ENCODE measurements at places on chromosomes 12 and 14.
A peak's percentile ranks its signal among the peaks of the same experiment; 100 is the strongest.

DNA sequence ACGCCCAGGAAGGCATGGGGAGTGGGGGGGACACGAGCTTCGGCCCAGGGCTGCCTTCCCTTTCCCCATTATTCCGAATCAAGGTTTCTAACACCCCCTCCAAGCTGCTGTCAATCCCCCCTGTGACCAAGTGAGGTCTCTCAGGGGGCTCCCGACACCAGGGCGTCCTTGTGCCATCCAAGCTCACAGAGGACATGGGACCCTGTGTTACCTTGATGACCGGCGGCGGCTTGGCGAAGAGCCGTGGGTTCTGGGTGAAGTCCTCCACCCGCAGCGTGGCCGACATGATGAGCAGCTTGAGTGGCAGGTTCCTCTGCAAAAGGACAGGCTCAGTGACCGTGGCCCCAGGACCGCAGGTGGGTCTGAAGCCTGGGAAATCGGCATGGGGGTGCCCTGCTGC lies 20.3 kb downstream of the DHX37 start:
- no peak for DNase-seq

DNA sequence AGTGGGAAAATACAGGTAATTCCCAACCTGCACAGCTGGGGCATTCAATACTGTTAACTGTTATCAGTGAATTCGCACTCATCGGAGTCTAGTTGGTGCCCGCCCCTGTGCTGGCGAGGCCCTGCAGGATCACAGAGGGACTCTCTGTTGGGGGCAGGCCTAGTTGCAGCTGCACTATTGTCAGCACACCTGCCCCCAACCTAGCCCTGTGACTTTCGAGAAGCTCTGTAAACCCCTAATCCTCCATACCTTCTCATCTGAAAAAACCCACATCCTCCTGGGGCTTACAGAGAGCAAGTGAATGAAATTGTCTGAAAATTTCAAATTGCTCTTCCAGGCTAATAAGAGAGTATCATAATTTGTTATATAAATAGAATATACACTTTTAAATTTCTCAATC lies 132.2 kb upstream of the NUDT4 start:
- DNase-seq = peak; percentile 54

DNA sequence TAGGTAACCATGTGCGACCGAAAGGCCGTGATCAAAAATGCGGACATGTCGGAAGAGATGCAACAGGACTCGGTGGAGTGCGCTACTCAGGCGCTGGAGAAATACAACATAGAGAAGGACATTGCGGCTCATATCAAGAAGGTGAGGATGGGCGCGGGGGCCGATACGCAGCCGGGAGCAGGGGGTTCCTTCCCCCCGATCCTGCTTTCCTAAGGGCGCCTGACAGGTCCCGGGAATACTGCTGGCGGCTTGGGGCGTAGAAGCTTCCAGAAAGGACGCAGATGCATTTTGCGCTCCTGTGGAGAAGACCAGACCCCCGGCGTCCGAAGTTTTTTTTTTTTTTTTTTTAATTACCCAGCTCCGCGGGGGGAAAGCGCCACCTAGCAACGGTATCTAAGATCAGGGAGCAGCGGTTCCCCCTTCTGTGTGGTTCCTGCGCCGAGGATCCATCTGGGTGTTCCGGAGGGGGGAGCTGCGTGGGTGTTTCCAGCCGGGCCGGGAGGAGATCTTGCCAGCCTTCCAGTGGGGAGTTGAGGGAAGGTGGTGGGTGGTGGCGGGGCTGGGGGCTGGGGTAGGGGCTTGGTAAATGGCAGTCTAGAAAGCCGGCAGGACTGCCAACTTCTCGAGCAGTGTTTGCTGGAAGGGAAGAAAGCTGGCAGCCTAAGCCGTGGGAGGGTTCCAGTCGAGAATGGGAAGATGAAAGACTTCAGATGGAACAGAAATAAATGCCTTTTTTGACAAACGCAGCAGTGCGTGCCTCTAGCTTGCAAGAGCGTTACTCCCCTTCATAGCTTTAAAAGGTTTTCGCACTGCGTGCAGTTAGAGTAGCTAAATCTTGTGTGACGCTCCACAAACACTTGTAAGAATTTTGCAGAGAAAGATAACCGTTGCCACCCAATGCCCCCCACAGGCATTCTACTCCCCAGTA lies 764 bp downstream of the DYNLL1 start:
- peak; percentile 66 for DNase-seq

DNA sequence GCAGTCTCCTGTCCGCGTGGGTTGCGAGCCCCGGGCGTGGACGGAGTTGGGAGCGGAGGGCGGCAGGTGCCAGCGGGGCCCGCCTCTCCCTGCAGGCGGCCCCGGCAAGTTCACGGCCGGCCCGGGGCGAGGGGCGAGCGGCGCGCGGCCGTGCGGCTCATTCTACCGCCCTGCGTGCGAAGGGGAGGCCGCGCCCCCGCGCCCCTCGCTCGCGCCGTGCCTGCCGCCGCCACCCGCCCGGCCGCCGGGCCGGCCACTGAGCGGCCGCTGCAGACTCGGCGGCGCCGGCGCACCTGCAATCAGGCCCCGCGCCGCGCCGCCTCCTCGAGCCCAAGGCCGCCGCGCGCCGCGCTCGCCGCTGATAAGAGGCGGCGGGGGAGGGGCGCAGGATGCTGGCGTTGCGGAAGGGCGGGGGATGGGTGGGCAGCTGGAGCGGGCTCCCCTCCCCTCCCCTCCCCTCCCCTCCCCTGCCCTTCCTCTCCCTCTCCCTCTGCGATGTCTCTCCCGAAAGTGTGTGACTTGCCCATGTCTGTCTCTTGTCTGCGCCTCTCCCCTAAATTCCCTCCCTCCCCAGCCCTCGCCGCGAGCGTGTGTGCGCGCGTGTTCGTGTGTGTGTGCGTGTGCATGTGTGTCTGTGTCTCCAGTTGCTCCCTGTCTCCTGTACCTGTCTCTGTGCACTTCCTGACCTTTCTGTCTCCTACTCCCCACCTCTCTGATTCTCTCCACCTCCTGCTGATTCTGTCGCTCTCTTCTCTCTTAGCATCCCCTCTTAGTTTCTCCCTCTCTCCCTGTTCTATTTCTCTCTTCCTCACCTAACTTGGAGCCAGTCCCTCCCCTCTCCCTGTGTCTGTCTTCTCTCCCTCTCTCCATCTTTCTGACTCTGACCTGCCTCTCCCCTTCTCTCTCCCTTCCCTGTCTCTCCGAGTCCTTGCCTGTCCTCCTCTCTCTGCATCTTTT lies 768.1 kb upstream of the TBX3 start:
- no peak for DNase-seq

GRCh38 chr14:100719976-100720520 lies 6.6 kb upstream of the DLK1 start:
- DNase-seq = no peak

DNA sequence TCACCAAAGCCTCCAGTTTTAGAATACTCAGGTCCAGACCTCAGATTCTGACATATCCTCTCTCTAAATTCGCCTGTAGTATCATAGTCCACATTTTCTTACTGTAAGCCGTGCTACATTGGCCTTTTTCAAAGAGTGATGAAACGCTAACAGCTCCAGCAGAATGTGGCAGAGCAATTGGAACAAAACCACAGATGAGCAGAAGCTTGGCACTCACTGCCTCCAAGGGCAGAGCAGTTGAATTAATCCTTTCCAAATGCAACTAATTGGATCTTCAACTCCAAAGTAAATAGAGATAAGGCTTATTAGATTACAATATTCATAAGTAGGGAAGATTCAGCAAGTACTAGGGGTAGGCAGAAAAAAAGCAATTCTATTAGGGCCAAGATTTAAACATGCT lies 128.3 kb downstream of the SLC35F4 start:
- DNase-seq = no peak

- DNase-seq = no peak
Observed at GRCh38 chr14:92950193-92950540, 27.2 kb downstream of the CHGA start.

- no peak for DNase-seq
Observed at GRCh38 chr14:100058777-100059437, 6.3 kb upstream of the EVL start.

- DNase-seq = no peak
Observed at GRCh38 chr14:44640416-44640815, 133.3 kb upstream of the FSCB start.

DNA sequence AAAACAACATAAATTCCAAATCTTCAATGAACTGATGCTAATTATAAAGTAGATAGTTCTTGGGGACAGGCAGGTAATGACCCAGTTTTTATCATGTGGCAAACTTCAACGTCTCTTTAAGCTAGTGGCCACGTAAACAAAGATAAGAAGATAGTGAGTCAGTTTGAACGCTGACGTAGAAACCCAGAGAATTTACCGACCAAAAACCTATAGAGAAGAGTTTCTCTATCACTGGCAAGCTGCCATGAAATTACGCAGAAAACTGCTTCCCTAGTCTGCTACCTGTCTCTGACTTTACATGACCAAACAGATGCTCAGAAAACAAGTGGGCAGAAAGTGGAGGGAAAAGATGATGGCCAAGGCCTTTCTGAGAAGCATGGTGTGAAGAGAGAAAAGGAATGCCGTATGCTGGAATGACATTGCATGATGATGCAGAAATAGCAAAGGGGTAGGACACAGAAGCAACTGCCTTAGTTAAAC lies 136.3 kb downstream of the ITPR2 start:
- no peak for DNase-seq

DNA sequence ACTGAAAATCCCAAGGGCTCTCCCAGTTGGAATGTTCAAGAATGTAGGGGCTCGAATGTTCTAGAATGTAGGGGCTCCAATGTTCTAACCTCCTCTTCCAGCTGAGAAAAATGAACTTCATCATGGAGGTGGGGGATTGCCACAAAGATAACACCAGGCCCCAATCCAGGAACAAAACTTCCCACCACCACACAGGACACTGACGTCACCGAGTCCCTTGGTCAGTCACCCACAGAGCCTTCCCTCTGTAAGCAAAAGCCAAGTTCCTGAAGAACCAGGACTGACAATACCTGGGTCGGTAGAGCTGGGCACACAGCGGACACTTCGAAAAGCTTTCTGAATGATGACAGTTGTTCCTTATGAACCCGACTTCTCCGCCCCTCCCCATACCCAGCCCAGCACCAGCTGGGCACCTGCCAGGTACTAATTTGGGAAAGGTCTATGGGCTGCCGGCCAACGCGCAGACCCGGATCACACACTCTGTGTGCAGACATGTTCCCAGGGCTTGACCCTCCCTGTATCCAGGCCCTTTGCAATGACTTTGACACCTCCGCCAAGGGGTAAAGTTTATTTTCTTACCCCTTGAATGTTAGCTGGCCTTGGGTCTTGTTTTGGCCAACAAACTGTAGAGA lies 18.9 kb downstream of the ITPK1 start:
- no peak for DNase-seq

DNA sequence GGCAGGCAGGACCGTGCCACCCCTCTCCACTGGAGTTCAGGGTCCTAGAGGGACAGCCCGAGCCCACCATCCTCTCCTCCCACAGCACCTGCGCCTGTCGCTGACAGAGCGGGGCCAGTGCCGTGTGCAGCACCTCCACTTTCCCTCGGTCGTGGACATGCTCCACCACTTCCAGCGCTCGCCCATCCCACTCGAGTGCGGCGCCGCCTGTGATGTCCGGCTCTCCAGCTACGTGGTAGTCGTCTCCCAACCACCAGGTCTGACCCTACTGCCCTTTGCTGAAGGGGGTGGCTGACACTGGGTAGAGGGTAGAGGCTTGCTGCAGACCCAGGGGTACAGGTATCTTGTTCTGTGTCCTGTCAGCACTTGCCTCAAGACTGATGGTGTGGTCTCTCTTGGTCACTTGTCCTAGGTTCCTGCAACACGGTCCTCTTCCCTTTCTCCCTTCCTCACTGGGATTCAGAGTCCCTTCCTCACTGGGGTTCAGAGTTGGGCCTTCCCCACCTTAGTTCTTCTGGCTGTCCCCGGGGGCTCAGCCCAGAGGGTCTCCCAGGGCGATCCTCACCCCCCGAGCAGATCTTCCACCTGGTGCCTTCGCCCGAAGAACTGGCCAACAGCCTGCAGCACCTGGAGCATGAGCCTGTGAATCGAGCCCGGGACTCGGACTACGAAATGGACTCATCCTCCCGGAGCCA lies 42.0 kb downstream of the SH2B3 start:
- DNase-seq = no peak

DNA sequence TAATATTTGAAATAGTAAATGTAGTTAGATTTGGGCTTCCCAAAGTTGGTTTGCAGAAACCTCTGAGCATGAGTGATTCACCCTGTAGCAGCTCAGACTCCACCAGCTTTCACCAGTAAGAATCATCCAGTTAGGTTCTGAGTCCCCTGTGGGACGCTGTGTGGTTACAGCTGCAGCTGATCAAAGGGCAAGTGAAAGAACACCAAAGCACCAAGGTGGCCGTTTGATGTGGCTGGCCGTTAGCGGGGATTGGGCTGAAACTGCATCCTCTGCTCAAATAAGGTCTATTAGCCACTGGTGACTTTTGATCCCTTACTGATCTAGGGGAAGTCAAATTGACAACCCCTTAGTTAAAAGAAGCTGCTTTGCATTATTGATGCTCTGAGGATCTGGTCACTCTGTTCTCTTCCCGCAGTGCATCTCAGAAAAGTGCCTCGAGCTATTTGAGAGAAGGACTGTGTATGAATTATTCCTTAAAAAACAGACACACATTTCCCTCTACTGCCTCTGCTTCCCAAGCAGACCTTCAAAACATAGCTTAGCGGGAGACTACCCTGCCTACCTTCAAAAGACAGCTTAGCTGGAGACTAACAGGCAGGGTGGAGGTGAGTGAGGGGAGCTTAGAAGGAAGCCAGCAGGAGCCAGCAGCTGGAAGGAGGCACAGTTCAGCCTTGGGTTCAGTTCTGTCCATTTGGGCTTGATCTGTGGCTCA lies 3.7 kb downstream of the ABHD12B start:
- DNase-seq = peak; percentile 69

DNA sequence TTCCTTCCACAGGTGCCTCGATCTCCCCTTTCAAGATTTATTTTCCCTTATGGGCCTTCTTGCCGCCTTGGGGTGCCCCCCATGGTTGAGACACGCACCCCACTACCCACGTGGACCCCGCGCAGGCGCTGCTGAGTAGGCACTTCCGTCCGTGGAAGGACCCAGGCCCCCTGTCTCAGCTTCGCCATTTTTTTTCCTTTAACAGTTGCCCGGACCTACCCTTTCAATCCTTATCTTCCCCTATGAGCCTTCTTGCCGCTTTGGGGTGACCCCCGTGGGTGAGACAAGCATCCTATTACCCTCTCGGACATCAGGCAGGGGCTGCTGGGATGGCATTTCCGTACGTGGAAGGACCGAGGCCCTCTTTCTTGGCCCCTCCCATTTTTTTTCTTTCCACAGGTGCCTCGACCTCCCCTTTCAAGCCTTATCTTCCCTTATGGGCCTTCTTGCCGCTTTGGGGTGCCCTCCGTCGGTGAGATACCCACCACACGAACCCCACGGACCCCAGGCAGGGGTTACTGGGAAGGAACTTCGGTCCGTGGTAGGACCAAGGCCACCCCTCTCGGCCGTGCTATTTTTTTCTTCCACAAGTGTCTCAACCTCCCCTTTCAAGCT lies 268.2 kb downstream of the ALG10 start:
- no peak for DNase-seq

- DNase-seq = no peak
Observed at GRCh38 chr14:46197856-46198255, 453.7 kb downstream of the RPL10L start.

DNA sequence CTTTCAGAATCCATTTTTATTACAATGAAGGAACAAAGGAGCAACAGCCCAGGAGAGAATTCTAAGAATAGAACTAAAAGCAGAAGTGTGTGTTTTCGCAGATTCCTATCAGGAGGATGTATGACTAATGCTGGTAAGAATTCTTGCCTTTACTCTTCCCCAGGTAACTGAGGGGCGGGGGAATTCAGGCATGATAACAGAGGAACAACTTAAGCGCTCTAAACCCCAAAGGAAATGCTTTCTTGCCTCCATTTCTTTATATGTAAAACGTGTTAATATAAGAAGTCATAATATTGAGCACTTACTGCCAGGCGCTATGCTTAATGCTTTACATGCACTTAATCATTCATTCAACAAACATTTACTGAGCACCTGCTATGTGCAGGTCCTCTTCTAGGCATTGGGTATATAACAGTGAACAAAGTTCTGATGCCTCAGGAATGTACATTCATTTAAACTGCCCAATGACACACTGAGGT lies 4.5 kb downstream of the HCAR1 start:
- DNase-seq = peak; percentile 48

Data from CD4-positive, alpha-beta T cell treated with Interleukin-6 for 4 hours (primary cell).